ENCODE measurements at places on chromosomes 12 and 14.

DNA sequence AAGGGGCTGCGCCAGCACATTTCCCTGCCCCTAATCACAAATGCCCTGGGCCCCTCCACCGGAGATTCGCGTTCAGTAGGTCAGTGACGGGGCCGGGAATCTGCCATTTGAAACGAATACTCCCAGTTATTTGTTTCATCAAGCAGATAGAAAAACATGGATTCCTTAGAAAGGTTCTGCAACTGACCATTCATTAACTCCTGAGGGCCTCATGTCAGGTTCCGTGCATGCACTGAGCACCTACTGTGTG, 25.6 kb upstream of the UBC start:
- H3K4me3 ChIP-seq: no peak overlapping the region
- H3K27ac ChIP-seq: peak overlapping the region; percentile 87

DNA sequence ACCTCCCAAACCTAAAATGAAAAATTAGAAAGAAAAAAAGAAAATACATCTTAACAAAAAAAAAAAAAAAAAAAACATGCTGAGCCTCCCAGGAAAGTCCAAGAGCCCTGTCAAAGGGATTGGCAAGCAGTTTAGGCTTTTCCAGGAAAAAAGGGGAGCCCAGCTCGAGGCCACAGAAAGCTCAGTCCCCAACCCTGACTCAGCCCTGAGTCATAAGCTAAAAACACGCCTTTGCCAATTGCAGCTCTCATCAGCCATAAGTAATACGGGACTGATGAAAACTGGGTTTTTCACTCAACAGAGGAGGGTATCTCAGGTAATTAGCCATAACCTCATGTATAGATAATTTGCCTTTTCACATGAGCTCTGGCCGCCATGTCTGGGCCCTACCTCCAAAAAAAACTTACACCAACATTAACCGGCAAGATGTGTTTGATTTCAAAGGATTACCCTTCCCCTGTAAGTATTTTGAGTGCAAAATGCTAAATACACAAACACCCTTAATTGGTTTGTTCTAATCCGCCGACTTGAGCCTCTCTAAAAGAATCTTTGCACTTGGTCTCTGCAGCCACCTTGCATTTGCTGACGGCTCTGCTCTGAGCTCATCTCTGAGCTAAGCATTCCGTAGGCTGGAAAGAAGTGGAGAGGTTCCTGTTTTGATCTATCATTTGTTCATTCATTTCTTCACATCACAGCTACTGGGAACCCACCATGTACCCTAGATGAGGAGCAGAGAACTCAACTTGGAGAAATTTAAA, 319.2 kb downstream of the BCL11B start:
- H3K4me3 ChIP-seq: no peak overlapping the region
- H3K36me3 ChIP-seq: no peaks in the 10 kb centered on the region

- no peaks in the 10 kb centered on the region for H3K36me3 ChIP-seq
- peaks cover 52% of the 10 kb centered on the region for H3K4me1 ChIP-seq
- H3K27ac ChIP-seq: peak overlapping the region; percentile 81
- H3K27me3 ChIP-seq: no peaks in the 10 kb centered on the region
Measured at GRCh38 chr12:47820631-47821345, 1.1 kb upstream of the HDAC7 start.

GRCh38 chr12:14878488-14878887, 7.2 kb downstream of the MGP start:
- no peak overlapping the region for H3K27ac ChIP-seq
- no peak for DNase-seq
- H3K36me3 ChIP-seq: no peaks in the 10 kb centered on the region

DNA sequence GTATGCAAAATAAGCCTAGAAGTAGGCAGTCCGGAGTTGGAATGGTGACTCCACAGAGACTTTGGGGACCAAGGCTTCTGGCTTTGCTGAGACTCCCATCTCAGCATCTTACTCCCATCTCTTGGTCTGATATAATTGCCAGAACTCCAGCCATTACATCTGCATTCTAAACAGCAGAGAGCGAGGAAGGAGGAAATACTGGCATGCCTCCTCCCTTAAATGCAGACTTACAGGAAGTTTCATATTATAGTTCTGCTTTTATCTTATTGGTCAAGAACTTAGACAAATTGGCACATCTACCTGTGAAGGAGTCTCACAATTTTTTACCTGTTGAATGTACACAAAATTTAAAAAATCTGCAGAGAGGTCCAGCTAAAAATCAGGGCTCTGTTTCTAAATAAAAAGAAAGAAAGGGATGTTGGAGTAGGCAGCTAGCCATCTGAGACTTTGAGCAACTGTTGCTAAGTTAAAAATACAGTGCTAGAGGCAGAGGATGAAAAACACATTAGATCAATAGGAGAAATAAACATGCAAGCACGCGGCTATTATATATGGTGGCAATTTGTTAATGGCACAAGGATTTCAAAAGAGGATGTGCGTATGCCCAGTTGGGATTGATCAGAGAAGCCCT, 209.9 kb upstream of the HMGA2 start:
- no peak overlapping the region for H3K4me3 ChIP-seq
- H3K4me1 ChIP-seq: no peaks in the 10 kb centered on the region
- H3K36me3 ChIP-seq: no peaks in the 10 kb centered on the region
- no peak for DNase-seq
- H3K27ac ChIP-seq: no peak overlapping the region
- no peaks in the 10 kb centered on the region for H3K27me3 ChIP-seq

GRCh38 chr12:31033681-31034080, 40.0 kb upstream of the DDX11 start:
- H3K36me3 ChIP-seq: no peaks in the 10 kb centered on the region
- no peaks in the 10 kb centered on the region for H3K27me3 ChIP-seq
- H3K4me3 ChIP-seq: no peak overlapping the region
- H3K4me1 ChIP-seq: no peaks in the 10 kb centered on the region
- H3K27ac ChIP-seq: no peak overlapping the region

DNA sequence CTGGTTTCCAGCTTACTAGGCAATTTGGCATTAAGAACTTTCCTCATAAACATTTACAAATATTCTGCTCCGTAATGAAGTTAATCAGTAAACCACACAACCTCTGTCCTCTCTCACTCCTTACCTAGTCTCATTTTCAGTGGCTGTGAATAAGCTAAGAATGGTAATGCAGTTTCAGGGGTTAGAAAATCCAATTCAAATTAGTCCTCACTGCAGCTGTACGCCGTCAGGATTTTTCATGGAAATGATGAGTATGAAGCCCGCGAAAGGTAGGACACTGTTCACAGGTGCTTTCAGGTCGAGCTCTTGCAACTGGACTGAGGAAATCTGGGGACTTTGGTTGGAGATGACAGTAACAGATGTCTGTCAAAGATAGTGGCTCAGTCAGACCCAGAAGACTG, 29.6 kb downstream of the NR1H4 start:
- no peaks in the 10 kb centered on the region for H3K36me3 ChIP-seq
- H3K27me3 ChIP-seq: no peaks in the 10 kb centered on the region
- no peaks in the 10 kb centered on the region for H3K4me1 ChIP-seq
- peak overlapping the region; percentile 40 for H3K27ac ChIP-seq
- DNase-seq: no peak
- H3K4me3 ChIP-seq: no peak overlapping the region

DNA sequence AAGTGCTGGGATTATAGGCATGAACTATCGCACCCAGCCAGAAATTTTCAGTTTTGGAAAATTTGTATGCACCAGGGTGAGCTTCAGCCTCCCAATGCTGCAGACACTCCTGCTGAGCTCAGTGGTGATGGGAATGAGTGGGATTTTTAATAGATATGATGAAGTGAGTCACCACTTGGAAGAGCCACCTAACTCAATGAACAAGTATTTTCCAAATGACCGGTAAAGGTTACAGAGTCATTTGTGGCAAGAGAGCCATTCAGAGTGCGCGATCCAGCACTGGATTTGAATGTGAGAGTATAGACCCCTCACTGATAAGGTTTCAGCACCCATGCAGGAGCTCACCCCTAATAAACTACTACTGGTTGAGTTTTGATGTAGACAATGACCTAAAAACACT, 100.7 kb downstream of the PPP2R5C start:
- no peak overlapping the region for H3K27ac ChIP-seq
- peaks cover 8% of the 10 kb centered on the region for H3K4me1 ChIP-seq
- no peaks in the 10 kb centered on the region for H3K27me3 ChIP-seq
- no peak for DNase-seq
- no peak overlapping the region for H3K4me3 ChIP-seq

- H3K27me3 ChIP-seq: no peaks in the 10 kb centered on the region
- no peak overlapping the region for H3K4me3 ChIP-seq
- no peaks in the 10 kb centered on the region for H3K4me1 ChIP-seq
- no peak overlapping the region for H3K27ac ChIP-seq
- no peak for DNase-seq
- H3K36me3 ChIP-seq: no peaks in the 10 kb centered on the region
Measured at GRCh38 chr14:55221968-55222367, 30.6 kb upstream of the DLGAP5 start.

- no peak overlapping the region for H3K4me3 ChIP-seq
- H3K4me1 ChIP-seq: no peaks in the 10 kb centered on the region
- no peak overlapping the region for H3K27ac ChIP-seq
- H3K27me3 ChIP-seq: no peaks in the 10 kb centered on the region
- no peak for DNase-seq
- H3K36me3 ChIP-seq: no peaks in the 10 kb centered on the region
Measured at GRCh38 chr12:14427929-14428328, 62.4 kb downstream of the ATF7IP start.

- peak; percentile 7 for DNase-seq
- no peaks in the 10 kb centered on the region for H3K36me3 ChIP-seq
Measured at GRCh38 chr12:81811061-81811777, 52.1 kb upstream of the PPFIA2 start.

GRCh38 chr14:79820866-79821535, 390.3 kb downstream of the DIO2 start:
- no peaks in the 10 kb centered on the region for H3K4me1 ChIP-seq
- no peaks in the 10 kb centered on the region for H3K36me3 ChIP-seq
- DNase-seq: no peak
- H3K27me3 ChIP-seq: no peaks in the 10 kb centered on the region

GRCh38 chr14:40656311-40656710, 950.4 kb upstream of the LRFN5 start:
- H3K4me3 ChIP-seq: no peak overlapping the region
- no peak for DNase-seq
- no peaks in the 10 kb centered on the region for H3K36me3 ChIP-seq
- H3K4me1 ChIP-seq: no peaks in the 10 kb centered on the region
- H3K27me3 ChIP-seq: no peaks in the 10 kb centered on the region

GRCh38 chr12:123033392-123034021, 53.0 kb downstream of the ARL6IP4 start:
- H3K4me1 ChIP-seq: no peaks in the 10 kb centered on the region
- H3K27me3 ChIP-seq: no peaks in the 10 kb centered on the region
- no peak overlapping the region for H3K4me3 ChIP-seq
- DNase-seq: no peak

- no peak overlapping the region for H3K27ac ChIP-seq
- peaks cover 4% of the 10 kb centered on the region for H3K4me1 ChIP-seq
- no peak for DNase-seq
- H3K4me3 ChIP-seq: no peak overlapping the region
Measured at GRCh38 chr12:132137483-132138125, 6.5 kb downstream of the DDX51 start.

DNA sequence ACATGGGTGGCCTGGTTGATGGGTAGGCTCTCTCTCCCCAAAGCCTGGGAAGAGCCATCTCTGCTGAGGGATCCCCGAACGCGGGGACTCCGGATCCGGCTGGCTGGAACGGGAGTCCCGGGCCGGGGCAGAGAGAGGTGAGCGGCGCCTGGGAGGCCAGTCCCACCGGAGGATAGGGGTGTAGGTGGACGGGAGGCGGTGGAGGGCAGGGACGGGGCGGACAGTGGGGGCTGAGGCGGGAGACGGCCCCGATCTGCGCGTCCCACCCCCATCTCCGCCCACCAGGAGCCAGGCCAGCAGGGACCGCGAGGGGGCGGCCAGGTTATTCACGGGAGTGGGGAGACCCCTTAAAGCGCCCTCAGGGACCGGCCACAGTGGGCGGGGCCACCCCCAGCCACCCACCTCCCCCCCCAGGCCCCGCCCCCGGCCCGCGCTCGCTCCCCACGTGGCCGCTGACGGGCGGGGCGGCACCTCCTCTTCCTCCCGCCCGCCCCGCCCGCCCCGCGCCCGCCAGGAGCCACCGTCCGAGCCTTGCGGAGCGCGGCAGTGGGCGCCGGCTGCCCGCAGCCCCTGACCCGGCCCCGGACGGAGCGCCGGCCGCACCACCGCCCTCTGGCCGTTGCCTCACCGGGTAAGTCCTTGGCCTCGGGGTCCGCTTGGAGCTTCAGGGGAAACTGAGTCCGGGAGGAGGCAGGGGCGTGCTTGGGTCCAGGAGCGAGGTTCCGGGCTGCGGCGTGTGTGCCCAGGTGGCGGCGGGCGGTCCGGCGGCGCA, at the start of gene INF2:
TSS of gene INF2 (plus strand) at position 510 of the 772 bp plus-strand sequence. CDS start 11,748 bp downstream, outside the sequence.
- peak within 1 kb of the TSS; percentile 70 for H3K4me3 ChIP-seq
- H3K4me1 ChIP-seq: peaks cover 43% of the 10 kb centered on the region
- H3K27me3 ChIP-seq: no peaks in the 10 kb centered on the region

DNA sequence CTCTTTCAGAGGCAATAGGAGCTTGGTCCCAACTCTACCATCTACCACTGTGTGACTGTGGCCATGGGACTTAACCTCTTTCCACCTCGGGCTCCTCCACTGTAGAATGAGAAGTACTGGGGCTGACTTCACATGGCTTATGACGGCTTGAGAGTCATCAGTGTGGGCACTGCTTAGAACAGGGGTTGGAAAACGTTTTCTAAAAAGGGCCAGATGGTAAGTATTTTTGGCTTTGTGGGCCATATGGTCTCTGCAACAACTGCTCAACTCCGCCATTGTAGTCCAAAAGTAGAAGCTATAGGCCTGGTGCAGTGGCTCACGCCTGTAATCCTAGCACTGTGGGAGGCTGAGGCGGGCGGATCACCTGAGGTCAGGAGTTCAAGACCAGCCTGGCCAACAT, 69.2 kb upstream of the LTA4H start:
- no peak overlapping the region for H3K27ac ChIP-seq
- DNase-seq: no peak
- no peak overlapping the region for H3K4me3 ChIP-seq
- H3K4me1 ChIP-seq: no peaks in the 10 kb centered on the region

GRCh38 chr12:123675436-123675835, 4.5 kb downstream of the TCTN2 start:
- no peak for DNase-seq
- no peaks in the 10 kb centered on the region for H3K27me3 ChIP-seq
- H3K4me3 ChIP-seq: no peak overlapping the region
- peaks cover 12% of the 10 kb centered on the region for H3K4me1 ChIP-seq
- no peak overlapping the region for H3K27ac ChIP-seq
- H3K36me3 ChIP-seq: no peaks in the 10 kb centered on the region

GRCh38 chr14:95039993-95040348, 117.4 kb downstream of the DICER1 start:
- H3K4me1 ChIP-seq: no peaks in the 10 kb centered on the region
- H3K27me3 ChIP-seq: no peaks in the 10 kb centered on the region

- DNase-seq: no peak
- no peaks in the 10 kb centered on the region for H3K4me1 ChIP-seq
- H3K27me3 ChIP-seq: no peaks in the 10 kb centered on the region
- no peak overlapping the region for H3K27ac ChIP-seq
- H3K36me3 ChIP-seq: no peaks in the 10 kb centered on the region
Measured at GRCh38 chr14:43647302-43647701, 859.8 kb downstream of the FSCB start.

DNA sequence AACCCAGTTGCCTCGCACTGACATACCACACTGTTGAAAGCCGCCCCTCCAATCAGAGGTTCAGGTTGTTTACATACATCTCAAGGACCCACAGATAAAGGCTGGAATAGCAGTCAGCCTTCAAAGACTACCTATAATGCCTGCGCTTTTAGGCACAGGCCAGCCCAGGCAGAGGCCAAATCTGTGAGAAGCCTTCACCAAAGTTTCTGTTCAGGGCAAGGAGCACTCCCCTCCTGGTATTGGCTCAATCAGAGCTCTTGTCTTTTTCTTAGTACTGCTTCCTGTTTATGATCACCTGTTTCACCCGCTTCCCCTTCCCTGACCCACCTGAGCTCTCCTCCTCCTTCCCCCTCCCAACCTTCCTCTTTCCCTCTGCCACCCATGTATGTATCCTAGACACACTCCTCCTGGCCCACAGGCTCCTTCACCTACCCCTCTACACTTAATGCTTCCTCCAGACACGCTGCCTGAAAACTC, 34.8 kb downstream of the DUSP16 start:
- peaks cover 58% of the 10 kb centered on the region for H3K4me1 ChIP-seq
- no peak overlapping the region for H3K4me3 ChIP-seq
- H3K27me3 ChIP-seq: no peaks in the 10 kb centered on the region
- H3K36me3 ChIP-seq: no peaks in the 10 kb centered on the region

Data from body of pancreas (tissue), 4 donors.